ENCODE measurements at places on chromosomes 7 and 10.

DNA sequence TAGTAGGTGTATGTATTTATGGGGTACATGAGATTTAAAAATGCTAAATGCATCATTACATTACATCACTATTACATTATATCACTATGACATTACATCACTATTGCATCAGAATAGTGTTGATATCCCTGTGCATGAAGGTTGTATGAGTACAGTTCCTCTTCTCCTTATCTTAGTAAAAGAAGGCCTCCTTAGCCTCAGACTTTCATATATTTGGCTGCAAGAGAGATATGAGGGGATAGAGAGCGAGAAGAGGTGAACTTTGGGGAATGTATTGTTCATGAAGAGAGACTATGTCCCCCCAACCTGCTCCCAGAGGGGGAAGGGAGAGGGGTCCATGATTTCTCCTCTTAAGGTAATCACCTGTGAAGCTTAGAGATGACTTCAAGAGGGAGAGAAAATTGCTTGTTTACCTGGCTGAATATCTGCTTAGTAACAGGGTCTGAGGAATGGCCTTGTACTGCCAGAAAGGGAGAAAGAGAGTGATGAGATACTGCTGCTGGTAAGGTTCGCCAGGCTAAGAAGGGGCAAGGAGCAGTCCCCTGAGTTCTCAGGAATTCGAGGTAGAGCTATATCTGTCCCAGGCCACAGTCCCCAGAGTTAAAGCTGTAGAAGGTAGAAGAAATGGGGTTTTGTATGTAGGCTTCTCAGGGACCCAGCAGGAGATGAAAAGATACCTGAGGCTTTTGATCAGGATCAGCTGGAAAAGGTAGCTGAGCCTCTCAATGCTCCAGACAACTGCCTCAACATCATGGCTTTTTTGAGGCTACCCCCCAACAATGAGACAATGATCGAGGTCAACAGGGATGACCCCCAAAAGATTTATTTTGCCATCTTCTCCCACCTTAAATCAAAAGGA is 168.4 kb upstream of the WNT16 start:
- no peaks in the 10 kb centered on the region for H3K4me1 ChIP-seq
- H3K27ac ChIP-seq, result no peak overlapping the region
- H3K27me3 ChIP-seq, result no peaks in the 10 kb centered on the region
- H3K4me3 ChIP-seq, result no peak overlapping the region

GRCh38 chr7:54252256-54253035 is 289.7 kb upstream of the VSTM2A start:
- H3K4me1 ChIP-seq, result no peaks in the 10 kb centered on the region
- H3K36me3 ChIP-seq, result no peaks in the 10 kb centered on the region
- no peak overlapping the region for H3K4me3 ChIP-seq
- no peak overlapping the region for H3K27ac ChIP-seq
- no peaks in the 10 kb centered on the region for H3K27me3 ChIP-seq
- DNase-seq, result no peak

GRCh38 chr10:120734483-120735078 is 116.6 kb upstream of the WDR11 start:
- no peak overlapping the region for H3K27ac ChIP-seq
- DNase-seq, result no peak
- no peaks in the 10 kb centered on the region for H3K36me3 ChIP-seq
- no peaks in the 10 kb centered on the region for H3K27me3 ChIP-seq

DNA sequence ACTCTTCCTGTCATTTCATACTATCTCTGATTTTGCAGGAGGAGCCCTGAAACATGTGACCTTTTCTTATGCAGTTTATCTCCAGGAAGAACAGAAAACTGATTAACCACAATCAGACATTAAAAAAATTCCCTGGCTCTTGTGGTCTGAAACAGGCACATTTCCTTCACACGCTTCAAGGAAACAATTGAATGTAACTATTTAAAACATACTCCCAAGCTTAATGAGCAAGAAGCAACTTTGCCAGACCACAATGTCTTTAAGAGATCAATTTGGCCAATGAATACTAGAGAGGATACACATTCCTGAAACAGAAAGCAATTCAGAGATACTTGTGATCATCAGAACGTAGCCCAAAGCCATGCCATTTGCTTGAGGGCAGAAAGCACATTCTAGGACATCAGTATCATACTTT is 65.8 kb downstream of the PIP4K2A start:
- H3K27ac ChIP-seq, result peak overlapping the region; percentile 55
- peak; percentile 53 for DNase-seq
- H3K4me3 ChIP-seq, result no peak overlapping the region
- H3K36me3 ChIP-seq, result no peaks in the 10 kb centered on the region
- H3K27me3 ChIP-seq, result no peaks in the 10 kb centered on the region
- H3K4me1 ChIP-seq, result peaks cover 91% of the 10 kb centered on the region

- H3K4me3 ChIP-seq, result no peak overlapping the region
- H3K27ac ChIP-seq, result no peak overlapping the region
- no peaks in the 10 kb centered on the region for H3K36me3 ChIP-seq
- peaks cover 13% of the 10 kb centered on the region for H3K4me1 ChIP-seq
Measured at GRCh38 chr10:93199191-93199751, 125.6 kb downstream of the CYP26A1 start.

GRCh38 chr7:133016604-133017003 is 65.3 kb downstream of the CHCHD3 start:
- peaks cover 1% of the 10 kb centered on the region for H3K36me3 ChIP-seq
- DNase-seq, result no peak
- H3K4me1 ChIP-seq, result no peaks in the 10 kb centered on the region

DNA sequence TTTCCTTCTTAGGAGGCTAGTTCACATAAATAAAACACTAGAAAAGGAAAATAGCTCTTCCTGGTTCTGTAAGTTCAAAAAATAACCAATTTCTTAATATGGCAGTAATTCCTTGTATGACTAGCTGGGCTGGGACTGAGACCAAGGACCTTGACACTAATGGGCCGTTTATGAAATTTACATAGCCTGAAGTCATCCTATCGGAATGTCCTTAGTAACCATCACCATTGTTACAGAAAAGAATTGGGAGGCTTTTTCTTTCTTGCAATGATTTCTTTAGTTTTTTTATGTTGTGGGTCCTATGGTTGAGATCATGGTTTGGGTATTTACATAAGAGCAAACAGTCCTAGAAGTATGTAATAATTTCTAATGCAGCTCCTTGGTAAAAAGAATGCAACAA is 87.1 kb upstream of the HDAC9 start:
- H3K4me1 ChIP-seq, result no peaks in the 10 kb centered on the region
- H3K4me3 ChIP-seq, result no peak overlapping the region
- no peaks in the 10 kb centered on the region for H3K27me3 ChIP-seq
- DNase-seq, result no peak

DNA sequence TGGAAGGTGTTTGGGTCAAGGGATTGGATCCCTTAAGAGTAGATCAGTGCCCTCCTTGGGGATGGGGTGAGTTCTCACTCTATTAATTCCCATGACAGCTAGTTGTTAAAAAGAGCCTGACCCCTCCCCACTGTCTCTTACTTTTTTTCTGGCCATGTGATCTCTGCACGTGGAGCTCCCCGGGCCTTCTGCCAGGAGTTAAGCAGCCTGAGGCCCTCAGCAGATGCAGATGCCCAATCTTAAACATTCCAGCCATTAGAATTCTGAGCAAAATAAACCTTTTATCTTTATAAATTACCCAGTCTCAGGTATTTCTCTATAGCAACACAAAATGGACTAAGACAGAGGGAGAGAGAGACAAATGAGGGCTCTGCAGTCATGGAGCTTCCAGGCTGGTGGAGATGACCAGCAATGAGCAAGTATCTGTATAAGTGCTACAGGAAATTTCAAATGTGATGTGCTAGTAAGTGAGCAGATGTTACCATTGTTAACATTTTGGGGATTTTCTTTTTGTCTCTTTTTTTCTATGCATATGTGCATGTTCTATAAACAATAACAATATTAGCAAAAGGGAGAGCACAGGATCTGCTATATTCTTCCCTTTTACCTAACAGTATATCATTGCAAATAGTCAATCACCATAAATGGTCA is 26.7 kb downstream of the PLPP4 start:
- H3K4me1 ChIP-seq, result no peaks in the 10 kb centered on the region
- no peak overlapping the region for H3K4me3 ChIP-seq
- no peaks in the 10 kb centered on the region for H3K36me3 ChIP-seq
- no peak overlapping the region for H3K27ac ChIP-seq
- H3K27me3 ChIP-seq, result no peaks in the 10 kb centered on the region

- H3K4me3 ChIP-seq, result no peak overlapping the region
- no peaks in the 10 kb centered on the region for H3K27me3 ChIP-seq
- no peaks in the 10 kb centered on the region for H3K4me1 ChIP-seq
Measured at GRCh38 chr7:18580950-18581349, 85.4 kb downstream of the HDAC9 start.

- H3K36me3 ChIP-seq, result no peaks in the 10 kb centered on the region
- no peak overlapping the region for H3K4me3 ChIP-seq
- H3K27ac ChIP-seq, result no peak overlapping the region
- no peak for DNase-seq
- H3K27me3 ChIP-seq, result no peaks in the 10 kb centered on the region
Measured at GRCh38 chr10:49280001-49280408, 19.0 kb upstream of the C10orf71 start.

- no peaks in the 10 kb centered on the region for H3K36me3 ChIP-seq
- DNase-seq, result no peak
- H3K4me1 ChIP-seq, result no peaks in the 10 kb centered on the region
- H3K4me3 ChIP-seq, result no peak overlapping the region
- no peak overlapping the region for H3K27ac ChIP-seq
- H3K27me3 ChIP-seq, result no peaks in the 10 kb centered on the region
Measured at GRCh38 chr10:118820326-118821116, 65.8 kb upstream of the CACUL1 start.

DNA sequence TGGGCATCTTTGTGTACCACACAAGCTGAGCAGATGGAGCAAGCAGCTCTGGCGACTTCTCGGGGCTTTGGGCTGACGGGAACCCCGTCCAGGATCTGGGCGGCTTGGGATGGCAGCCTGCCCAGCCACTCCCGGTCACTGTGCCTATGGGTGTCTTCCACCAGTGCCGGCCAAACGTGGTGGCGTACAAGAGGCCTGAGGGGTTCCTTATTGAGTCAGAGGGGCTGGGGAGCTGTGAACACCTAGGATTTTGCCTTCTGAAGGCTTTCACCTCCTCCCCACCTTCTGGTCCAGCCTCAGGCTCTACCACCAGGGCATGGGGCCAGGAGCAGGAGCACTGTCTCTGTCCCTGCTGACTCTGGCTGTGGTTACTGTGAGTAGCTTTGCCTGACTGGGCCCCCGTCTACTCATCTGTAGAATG is 71.8 kb upstream of the PPIF start:
- H3K27me3 ChIP-seq, result no peaks in the 10 kb centered on the region
- peaks cover 18% of the 10 kb centered on the region for H3K36me3 ChIP-seq
- H3K27ac ChIP-seq, result no peak overlapping the region
- no peak overlapping the region for H3K4me3 ChIP-seq

DNA sequence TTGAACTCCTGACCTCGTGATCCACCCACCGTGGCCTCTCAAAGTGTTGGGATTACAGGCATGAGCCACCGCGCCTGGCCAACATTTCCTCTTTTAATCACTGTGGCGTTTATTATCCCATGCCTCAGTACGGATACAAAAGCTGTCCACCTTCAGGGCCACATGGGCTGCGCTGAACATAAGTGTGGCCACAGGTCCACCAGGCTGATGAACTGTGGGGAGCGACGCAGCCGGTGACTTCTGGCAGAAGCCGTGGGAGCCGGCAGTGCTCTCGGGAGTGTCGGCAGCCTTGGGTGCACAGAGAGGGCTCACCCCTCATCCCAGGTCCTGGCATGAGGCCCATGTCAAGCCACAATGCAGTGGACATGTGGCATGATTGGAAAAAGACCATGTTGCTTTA is 223.6 kb downstream of the TNS3 start:
- H3K36me3 ChIP-seq, result no peaks in the 10 kb centered on the region
- no peak for DNase-seq
- no peaks in the 10 kb centered on the region for H3K27me3 ChIP-seq
- H3K4me1 ChIP-seq, result no peaks in the 10 kb centered on the region
- H3K4me3 ChIP-seq, result no peak overlapping the region
- H3K27ac ChIP-seq, result no peak overlapping the region

DNA sequence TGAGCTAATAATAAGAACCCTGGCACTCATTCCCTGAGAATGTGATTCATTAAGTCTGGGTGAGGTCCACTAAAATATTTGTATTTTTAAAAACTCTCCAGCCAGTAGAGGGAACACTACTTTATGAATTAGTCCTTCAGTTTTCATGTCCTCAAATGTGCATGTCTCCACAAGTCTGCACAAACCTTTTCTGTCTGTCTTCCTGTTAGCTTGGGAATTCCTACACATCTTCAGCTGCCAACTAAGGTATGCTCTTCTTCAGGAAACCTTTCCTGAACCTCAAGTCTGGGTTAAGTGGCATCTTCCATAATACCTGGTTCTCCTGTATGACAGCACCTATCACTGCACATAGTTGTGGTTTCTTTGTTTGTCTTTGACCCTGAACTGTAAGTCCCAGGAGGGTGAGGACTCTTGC is 119.6 kb upstream of the MKX start:
- no peak overlapping the region for H3K27ac ChIP-seq
- no peak for DNase-seq
- no peak overlapping the region for H3K4me3 ChIP-seq
- H3K27me3 ChIP-seq, result no peaks in the 10 kb centered on the region

GRCh38 chr7:152663931-152664330 is 12.0 kb downstream of the XRCC2 start:
- H3K27me3 ChIP-seq, result no peaks in the 10 kb centered on the region
- H3K4me1 ChIP-seq, result no peaks in the 10 kb centered on the region
- no peak for DNase-seq
- no peak overlapping the region for H3K4me3 ChIP-seq
- no peaks in the 10 kb centered on the region for H3K36me3 ChIP-seq
- H3K27ac ChIP-seq, result no peak overlapping the region

DNA sequence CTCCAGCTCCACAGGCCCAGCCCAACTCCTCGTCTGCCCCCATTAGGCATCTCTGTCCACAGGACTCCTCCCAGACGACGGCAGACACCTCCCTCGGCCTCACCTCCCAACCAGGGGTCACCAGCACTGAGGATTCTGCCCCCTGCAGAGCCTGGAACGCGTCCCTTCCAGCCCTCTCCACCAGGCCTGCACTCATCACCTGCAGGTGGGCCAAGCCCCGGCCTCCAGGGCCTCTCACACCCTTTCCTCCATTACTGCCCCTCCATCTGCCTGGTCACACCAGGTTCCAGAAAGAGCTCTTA is 42.7 kb upstream of the PDGFA start:
- H3K27ac ChIP-seq, result no peak overlapping the region
- no peaks in the 10 kb centered on the region for H3K27me3 ChIP-seq
- H3K4me3 ChIP-seq, result no peak overlapping the region
- no peaks in the 10 kb centered on the region for H3K36me3 ChIP-seq
- no peaks in the 10 kb centered on the region for H3K4me1 ChIP-seq
- no peak for DNase-seq

DNA sequence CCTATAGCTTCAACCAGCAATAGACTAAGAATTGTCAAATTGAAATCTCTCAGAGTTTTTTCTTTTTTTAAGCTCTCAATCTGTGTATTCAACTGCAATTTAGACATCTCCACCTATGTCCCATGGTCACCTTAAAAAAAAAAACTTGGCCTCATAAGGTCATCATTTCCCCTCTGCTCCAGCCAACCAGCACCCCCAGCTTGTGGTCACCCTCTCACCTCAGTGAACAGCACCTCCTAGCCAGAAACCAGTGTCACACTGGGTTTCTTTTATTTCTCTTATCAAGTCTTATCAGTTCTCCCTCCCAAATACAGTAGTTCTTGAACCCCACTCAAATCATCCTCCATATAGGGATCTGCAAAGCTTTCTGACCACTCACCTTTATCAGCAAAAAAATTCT is 4.0 kb downstream of the ITGB1 start:
- peaks cover 32% of the 10 kb centered on the region for H3K4me1 ChIP-seq
- H3K27ac ChIP-seq, result peak overlapping the region; percentile 23
- no peak for DNase-seq
- H3K4me3 ChIP-seq, result peak overlapping the region; percentile 93
- H3K36me3 ChIP-seq, result no peaks in the 10 kb centered on the region
- no peaks in the 10 kb centered on the region for H3K27me3 ChIP-seq

GRCh38 chr7:108308903-108309302 is 147.3 kb downstream of the NRCAM start:
- no peak for DNase-seq
- H3K27ac ChIP-seq, result no peak overlapping the region
- H3K27me3 ChIP-seq, result no peaks in the 10 kb centered on the region
- H3K4me3 ChIP-seq, result no peak overlapping the region
